ENCODE measurements at places on chromosomes 6 and 20. TPM values are rescaled to one million over a fixed set of nuclear protein-coding genes. Genes with fewer than 3 reads are reported as not detected.

GRCh38 chr6:97068211-97068610 lies 143.7 kb downstream of the KLHL32 start:
- no peak for DNase-seq

ELOVL2 gene
- 2.3 TPM for total RNA-seq

UNC93A gene
- total RNA-seq: not detected

DEF6 gene
- total RNA-seq: 8.9 TPM
